ENCODE measurements at places on chromosomes 3 and 15.

- DNase-seq, result peak; percentile 55
Observed at GRCh38 chr3:111539351-111540331, 2.4 kb upstream of the CD96 start.

DNA sequence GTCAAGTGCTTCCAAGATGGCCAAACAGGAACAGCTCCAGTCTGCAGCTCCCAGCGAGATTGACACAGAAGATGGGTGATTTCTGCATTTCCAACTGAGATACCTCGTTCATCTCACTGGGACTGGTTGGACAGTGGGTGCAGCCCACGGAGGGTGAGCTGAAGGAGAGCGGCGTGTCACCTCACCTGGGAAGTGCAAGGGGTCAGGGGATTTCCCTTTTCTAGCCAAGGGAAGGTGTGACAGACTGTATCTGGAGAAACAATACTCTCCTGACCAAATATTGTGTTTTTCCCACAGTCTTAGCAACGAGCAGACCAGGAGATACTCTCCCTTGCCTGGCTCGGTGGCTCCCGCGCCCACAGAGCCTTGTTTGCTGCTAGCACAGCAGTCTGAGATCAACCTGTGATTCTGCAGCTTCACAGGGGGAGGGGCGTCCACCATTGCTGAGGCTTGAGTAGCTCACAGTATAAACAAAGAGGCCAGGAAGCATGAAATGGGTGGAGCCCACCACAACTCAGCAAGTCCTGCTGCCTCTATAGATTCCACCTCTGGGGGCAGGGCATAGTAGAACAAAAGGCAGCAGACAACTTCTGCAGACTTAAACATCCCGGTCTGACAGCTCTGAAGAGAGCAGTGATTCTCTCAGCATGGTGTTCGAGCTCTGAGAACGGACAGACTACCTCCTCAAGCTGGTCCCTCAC is 293.5 kb upstream of the SUCLG2 start:
- DNase-seq, result no peak

GRCh38 chr3:187051724-187052366 is 87.5 kb downstream of the RPL39L start:
- no peak for DNase-seq

GRCh38 chr3:186665625-186666188 is at the start of gene HRG:
Gene HRG, plus strand, starts transcription at chr3:186666014. Its CDS starts 18 bp downstream, at chr3:186666032.
- no peak for DNase-seq

- no peak for DNase-seq
Observed at GRCh38 chr15:88036154-88036839, 220.2 kb downstream of the NTRK3 start.
